ENCODE measurements at places on chromosomes 1 and 21.
A peak's percentile ranks its signal among the peaks of the same experiment; 100 is the strongest.

GRCh38 chr1:236920286-236920894 is 83.9 kb downstream of the MT1HL1 start:
- no peak for DNase-seq

DNA sequence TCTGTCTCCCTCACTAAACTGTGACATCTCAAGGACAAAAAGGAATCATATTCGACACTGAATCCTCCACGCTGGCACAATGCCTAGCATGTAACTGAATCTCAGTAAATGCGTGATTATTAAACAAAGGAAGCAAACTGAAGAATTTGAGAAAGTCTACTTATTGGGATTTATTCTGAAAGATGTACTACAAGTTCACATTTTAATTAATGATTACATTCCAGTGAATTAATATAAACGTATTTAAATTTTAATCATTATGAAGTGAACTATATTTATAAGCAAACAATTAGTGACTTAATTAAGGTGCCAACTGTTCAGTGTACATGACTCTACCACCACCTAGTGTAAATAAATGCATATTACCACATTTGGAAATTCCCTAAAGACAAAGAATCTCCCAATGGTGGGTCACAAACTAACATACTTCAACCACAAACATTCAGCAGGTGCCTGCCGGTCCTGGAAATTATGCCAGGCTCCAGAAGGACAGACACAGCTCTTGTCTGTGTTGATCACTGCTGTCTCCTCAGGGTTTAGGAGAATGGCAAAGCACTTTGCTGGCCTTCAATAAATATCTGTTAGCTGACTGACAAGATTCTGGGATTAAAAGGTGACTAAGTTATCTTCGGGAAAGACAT is 56.3 kb downstream of the SMYD3 start:
- DNase-seq = peak; percentile 57

DNA sequence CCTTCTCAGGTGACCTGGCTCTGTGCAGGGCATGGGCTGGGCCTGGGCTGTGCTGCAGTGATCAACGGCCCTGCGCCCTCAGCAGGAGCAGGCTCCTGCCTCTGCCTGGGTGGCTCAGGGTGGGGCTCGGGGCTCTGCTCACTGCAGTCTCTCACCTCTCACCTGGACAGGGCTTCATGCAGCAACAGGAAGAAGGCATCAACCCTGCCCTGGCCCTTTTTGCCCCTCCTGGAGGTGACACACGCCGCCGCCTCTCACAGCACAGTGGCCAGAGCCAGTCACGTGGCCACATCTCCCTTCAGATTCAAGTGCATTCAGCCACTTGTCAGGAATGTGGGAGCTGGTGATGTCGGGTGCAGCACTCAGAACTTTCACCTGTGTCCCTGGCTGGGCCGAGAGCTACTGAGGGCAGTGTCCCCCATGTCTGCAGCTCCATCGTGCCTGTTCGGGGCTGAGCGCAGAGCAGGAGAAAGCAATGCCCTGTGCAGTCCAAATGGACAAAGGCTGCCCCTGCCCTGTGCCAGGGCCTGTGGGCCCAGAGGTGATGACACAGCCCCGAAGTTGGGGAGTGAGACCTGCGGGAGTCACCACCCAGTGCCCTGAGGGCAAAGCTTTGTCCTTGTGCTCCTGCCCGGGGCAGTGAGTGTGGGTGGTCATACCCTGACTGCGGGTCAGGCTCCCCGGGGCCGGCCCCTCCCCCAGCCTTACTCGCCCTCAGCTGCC is 314.0 kb downstream of the PTPRU start:
- DNase-seq = no peak

- DNase-seq = peak; percentile 78
Observed at GRCh38 chr1:231691618-231692259, 65.1 kb downstream of the DISC1 start.

GRCh38 chr1:22444856-22445255 is 6.8 kb upstream of the ZBTB40 start:
- peak; percentile 48 for DNase-seq

DNA sequence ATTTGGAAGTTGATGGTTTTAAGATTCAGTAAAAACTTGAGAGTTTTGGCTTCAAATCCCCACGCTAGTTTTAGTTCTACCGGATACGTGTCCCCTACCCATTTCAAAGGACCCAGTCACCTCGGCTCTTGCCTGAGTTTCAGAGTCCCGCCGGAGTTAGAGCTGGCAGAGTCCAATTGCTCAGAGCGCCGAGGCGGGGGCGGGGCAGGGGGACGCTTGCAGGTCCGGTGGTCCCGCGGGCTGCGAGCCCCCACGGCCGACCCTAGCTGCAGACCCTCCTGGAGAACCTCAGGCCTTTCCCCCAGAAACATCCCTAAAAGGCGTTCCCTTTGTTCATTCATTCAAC is 765 bp upstream of the VPS45 start:
- peak; percentile 23 for DNase-seq

- no peak for DNase-seq
Observed at GRCh38 chr1:25932321-25932720, 26.1 kb upstream of the STMN1 start.
